ENCODE measurements at places on chromosomes 12 and 14. TPM values are rescaled to one million over a fixed set of nuclear protein-coding genes. Genes with fewer than 3 reads are reported as not detected.

The EXOC3L4 gene
- total RNA-seq: 0.42 TPM

The AMN gene
- not detected for total RNA-seq

The TMEM121 gene
- 4.0 TPM for total RNA-seq

The GALNT9 gene
- 1.6 TPM for total RNA-seq

The GYS2 gene
- total RNA-seq: not detected

The TMEM132D gene
- total RNA-seq: not detected

The DBX2 gene
- total RNA-seq: 0.07 TPM

The KTN1 gene
- 290 TPM for total RNA-seq

The GLIPR1L2 gene
- total RNA-seq: 1.3 TPM

The TAS2R13 gene
- 0.30 TPM for total RNA-seq

The SMIM10L1 gene
- total RNA-seq: 13.7 TPM

The KRT6A gene
- 0.27 TPM for total RNA-seq

The TWF1 gene
- total RNA-seq: 12.4 TPM

The P2RX2 gene
- not detected for total RNA-seq

The C1S gene
- 116 TPM for total RNA-seq

The ISCA2 gene
- 37.5 TPM for total RNA-seq

The COX8C gene
- 0.55 TPM for total RNA-seq

The AGAP2 gene
- 7.5 TPM for total RNA-seq

The SAMD4A gene
- 150 TPM for total RNA-seq

The C14orf119 gene
- 23.6 TPM for total RNA-seq

The HOXC9 gene
- total RNA-seq: not detected

The FOXA1 gene
- total RNA-seq: not detected

The RD3L gene
- 29.8 TPM for total RNA-seq

The ENDOU gene
- total RNA-seq: 0.30 TPM

The B4GALNT1 gene
- total RNA-seq: 5.1 TPM

The ITFG2 gene
- total RNA-seq: 14.7 TPM

The IFT43 gene
- total RNA-seq: 29.1 TPM

The TDRD9 gene
- 2.2 TPM for total RNA-seq

The TGM1 gene
- 2.7 TPM for total RNA-seq

The SDR9C7 gene
- total RNA-seq: not detected

The TAS2R8 gene
- not detected for total RNA-seq

The GPR65 gene
- total RNA-seq: 0.42 TPM

The OTOGL gene
- total RNA-seq: 0.27 TPM

The EFS gene
- total RNA-seq: 3.3 TPM

The BIN2 gene
- 1.7 TPM for total RNA-seq

The MANSC4 gene
- total RNA-seq: not detected

The INF2 gene
- total RNA-seq: 30.4 TPM

The TAMALIN gene
- 22.2 TPM for total RNA-seq

The ETFBKMT gene
- total RNA-seq: 7.9 TPM

The LALBA gene
- total RNA-seq: not detected

The IPO4 gene
- total RNA-seq: 14.9 TPM

The ERP27 gene
- 0.25 TPM for total RNA-seq

The OR4E2 gene
- total RNA-seq: not detected

The KCNC2 gene
- total RNA-seq: not detected

The DEPDC4 gene
- 0.40 TPM for total RNA-seq

The SERPINA9 gene
- not detected for total RNA-seq

The OASL gene
- 0.55 TPM for total RNA-seq
